Small intestine (tissue), 16 donors: ENCODE measurements at places on chromosomes 16 and 17. TPM values are rescaled to one million over a fixed set of nuclear protein-coding genes. Genes with fewer than 3 reads are reported as not detected.
A peak's percentile ranks its signal among the peaks of the same experiment; 100 is the strongest.

CCR7 gene
- polyA plus RNA-seq, result 0.92 TPM

GRCh38 chr16:20626966-20627365 lies 50.8 kb upstream of the ACSM2B start:
- H3K36me3 ChIP-seq, result no peaks in the 10 kb centered on the region
- H3K27ac ChIP-seq, result no peak overlapping the region
- DNase-seq, result no peak
- H3K4me1 ChIP-seq, result no peaks in the 10 kb centered on the region

GRCh38 chr17:71176928-71177443 lies 943.8 kb upstream of the SOX9 start:
- no peaks in the 10 kb centered on the region for H3K36me3 ChIP-seq
- no peak overlapping the region for H3K4me3 ChIP-seq
- no peaks in the 10 kb centered on the region for H3K4me1 ChIP-seq
- H3K27me3 ChIP-seq, result no peaks in the 10 kb centered on the region

GRCh38 chr16:54277845-54278703 lies 8.5 kb downstream of the IRX3 start:
- H3K27ac ChIP-seq, result no peak overlapping the region
- DNase-seq, result no peak
- peaks cover 3% of the 10 kb centered on the region for H3K27me3 ChIP-seq
- no peaks in the 10 kb centered on the region for H3K36me3 ChIP-seq

- H3K36me3 ChIP-seq, result no peaks in the 10 kb centered on the region
- no peak for DNase-seq
- no peak overlapping the region for H3K27ac ChIP-seq
- H3K4me1 ChIP-seq, result peaks cover 6% of the 10 kb centered on the region
- H3K4me3 ChIP-seq, result no peak overlapping the region
Observed at GRCh38 chr16:4617880-4618279, 3.2 kb upstream of the UBALD1 start.

DNA sequence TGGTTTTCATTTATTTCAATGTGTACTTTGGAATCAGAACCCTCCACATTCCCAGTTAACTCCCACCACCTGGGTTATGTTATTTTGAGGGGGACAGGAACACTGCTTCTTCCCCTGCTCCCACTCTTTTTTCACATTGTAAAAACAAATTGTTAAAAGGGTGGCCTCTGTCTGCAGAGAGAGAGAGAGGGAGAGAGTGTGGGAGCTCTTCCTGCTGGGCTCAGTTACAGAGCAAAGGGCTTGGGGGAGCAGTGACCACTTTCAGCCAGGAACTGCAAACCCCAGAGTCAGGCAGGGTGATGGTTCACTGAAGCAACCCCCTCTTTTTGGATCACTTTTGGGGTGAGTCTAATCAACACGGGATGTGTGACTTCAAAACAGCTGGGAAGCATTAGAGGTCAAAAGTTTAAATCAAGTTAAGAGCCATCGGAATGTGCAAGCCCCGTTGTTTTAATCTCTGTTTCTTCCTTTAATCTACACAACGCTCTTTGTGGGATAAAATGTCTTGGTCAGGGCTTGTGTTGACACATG lies 577.0 kb upstream of the CDH11 start:
- H3K27me3 ChIP-seq, result no peaks in the 10 kb centered on the region
- no peak for DNase-seq
- H3K36me3 ChIP-seq, result no peaks in the 10 kb centered on the region
- H3K27ac ChIP-seq, result no peak overlapping the region
- no peaks in the 10 kb centered on the region for H3K4me1 ChIP-seq

GRCh38 chr16:75086281-75086680 lies 30.3 kb downstream of the LDHD start:
- DNase-seq, result no peak
- peaks cover 6% of the 10 kb centered on the region for H3K4me1 ChIP-seq
- no peak overlapping the region for H3K4me3 ChIP-seq
- no peaks in the 10 kb centered on the region for H3K36me3 ChIP-seq
- no peaks in the 10 kb centered on the region for H3K27me3 ChIP-seq

ZNF263 gene
- 15.9 TPM for polyA plus RNA-seq

GRCh38 chr16:50735629-50736122 lies 6.2 kb upstream of the CYLD start:
- H3K4me3 ChIP-seq, result no peak overlapping the region
- no peaks in the 10 kb centered on the region for H3K4me1 ChIP-seq
- no peaks in the 10 kb centered on the region for H3K36me3 ChIP-seq
- no peaks in the 10 kb centered on the region for H3K27me3 ChIP-seq
- H3K27ac ChIP-seq, result no peak overlapping the region
- no peak for DNase-seq

DNA sequence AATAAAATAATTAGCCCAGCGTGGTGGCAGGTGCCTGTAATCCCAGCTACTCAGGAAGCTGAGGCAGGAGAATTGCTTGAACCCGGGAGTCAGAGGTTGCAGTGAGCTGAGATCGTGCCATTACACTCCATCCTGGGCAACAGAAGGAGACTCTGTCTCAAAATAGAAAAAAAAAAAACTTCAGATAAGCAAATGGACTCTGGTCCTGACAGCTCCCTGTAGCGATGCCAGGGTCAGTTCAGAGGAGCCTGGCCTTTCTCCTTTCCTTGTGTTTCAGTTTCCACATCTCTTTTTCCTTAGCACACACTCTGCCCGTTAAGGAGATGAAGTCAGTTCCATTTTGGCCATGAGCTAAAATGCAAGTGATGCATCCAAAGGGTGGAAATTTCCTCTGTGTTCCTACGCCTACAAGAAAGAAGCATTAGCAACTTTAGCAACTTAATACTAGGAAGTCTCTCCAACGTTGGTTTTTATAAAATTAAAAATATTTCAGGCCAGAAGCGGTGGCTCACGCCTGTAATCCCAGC lies 11.6 kb upstream of the GRB2 start:
- H3K36me3 ChIP-seq, result no peaks in the 10 kb centered on the region
- H3K4me3 ChIP-seq, result no peak overlapping the region
- DNase-seq, result peak; percentile 75
- no peaks in the 10 kb centered on the region for H3K4me1 ChIP-seq
- no peaks in the 10 kb centered on the region for H3K27me3 ChIP-seq
- peak overlapping the region; percentile 72 for H3K27ac ChIP-seq

DNAAF8 gene
- polyA plus RNA-seq, result 0.67 TPM

DNA sequence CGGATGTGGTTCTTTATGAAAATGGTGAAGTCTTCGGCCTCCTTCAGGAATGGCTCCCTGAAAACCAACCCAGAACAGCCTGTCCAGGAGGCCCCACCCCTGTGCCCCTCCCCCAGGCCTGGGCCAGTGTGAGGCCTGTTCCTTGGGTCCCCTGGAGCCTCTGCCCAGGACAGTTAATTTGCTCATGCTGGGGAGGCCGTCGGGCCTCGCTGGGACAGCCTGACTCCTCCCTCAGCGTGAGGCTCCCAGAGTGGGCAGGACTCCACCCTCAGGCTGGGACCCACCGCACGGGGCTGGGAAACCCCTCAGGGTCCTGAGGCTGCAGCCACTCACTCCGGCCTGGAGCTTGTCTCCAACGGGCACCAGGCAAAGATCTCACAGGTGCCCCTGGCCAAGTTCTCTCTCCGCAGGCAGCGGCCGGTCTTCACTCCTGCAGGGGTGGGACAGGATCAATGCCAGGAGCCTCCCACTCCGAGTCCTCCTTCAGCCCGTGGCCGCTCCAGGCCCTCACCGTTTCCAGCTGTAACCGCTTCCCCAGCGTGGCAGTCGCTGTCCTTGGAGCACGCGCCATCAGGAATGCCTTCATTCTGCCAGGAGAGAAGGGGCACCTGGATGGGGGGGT lies 5.8 kb downstream of the P2RX5 start:
- H3K36me3 ChIP-seq, result no peaks in the 10 kb centered on the region
- DNase-seq, result no peak
- peaks cover 2% of the 10 kb centered on the region for H3K27me3 ChIP-seq
- no peak overlapping the region for H3K4me3 ChIP-seq

CPNE7 gene
- polyA plus RNA-seq, result 0.22 TPM

DNA sequence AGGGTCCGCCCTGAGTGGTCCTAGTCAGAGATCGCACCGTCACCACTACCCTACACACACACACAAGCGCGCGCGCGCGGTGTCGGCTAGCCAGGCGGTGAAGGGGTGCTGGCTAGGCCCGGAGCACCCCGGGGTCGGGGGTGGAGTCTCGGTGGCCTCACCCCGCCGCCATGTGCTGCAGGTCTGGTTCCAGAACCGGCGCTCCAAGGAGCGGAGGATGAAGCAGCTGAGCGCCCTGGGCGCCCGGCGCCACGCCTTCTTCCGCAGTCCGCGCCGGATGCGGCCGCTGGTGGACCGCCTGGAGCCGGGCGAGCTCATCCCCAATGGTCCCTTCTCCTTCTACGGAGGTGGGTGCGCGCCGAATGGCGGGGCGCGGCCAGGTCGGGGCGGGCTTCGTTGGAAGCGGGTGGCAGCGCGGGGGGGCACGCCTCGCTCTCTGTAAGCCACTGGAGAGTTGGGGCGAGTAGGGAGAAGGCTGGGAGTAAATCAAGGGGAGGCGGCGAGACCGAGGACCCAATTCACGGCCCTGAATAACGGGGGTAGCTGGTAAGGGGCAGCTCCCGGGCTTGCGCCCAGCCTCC lies 4.8 kb downstream of the LHX1 start:
- H3K36me3 ChIP-seq, result no peaks in the 10 kb centered on the region
- no peak for DNase-seq
- H3K27ac ChIP-seq, result no peak overlapping the region
- H3K4me1 ChIP-seq, result peaks cover 3% of the 10 kb centered on the region
- no peak overlapping the region for H3K4me3 ChIP-seq
- H3K27me3 ChIP-seq, result peaks cover 93% of the 10 kb centered on the region

- no peak overlapping the region for H3K4me3 ChIP-seq
- no peaks in the 10 kb centered on the region for H3K36me3 ChIP-seq
- H3K27me3 ChIP-seq, result no peaks in the 10 kb centered on the region
- DNase-seq, result no peak
Observed at GRCh38 chr16:72963533-72964315, 84.2 kb downstream of the ZFHX3 start.

DNA sequence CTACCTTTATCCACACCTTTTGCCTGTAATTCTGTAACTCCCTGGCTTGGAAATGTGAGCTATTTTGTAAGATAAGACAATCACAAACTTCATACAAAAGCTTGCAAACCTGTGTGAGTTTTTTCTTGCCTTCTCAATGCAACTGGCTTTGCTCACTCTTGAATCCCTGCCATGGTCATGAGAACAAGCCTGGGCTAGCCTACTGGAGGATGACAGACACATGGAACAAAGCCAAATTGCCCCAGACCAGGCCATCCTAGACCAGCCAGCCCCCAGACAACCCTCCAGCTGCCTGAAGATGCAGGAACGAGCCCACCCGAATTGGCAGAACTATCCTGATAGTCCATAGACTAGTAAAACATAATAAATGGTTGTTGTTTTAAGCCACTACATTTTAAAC lies 466.6 kb upstream of the ERCC4 start:
- H3K36me3 ChIP-seq, result no peaks in the 10 kb centered on the region
- H3K4me1 ChIP-seq, result no peaks in the 10 kb centered on the region
- DNase-seq, result no peak
- no peak overlapping the region for H3K4me3 ChIP-seq

- peak overlapping the region; percentile 95 for H3K27ac ChIP-seq
- H3K4me1 ChIP-seq, result peaks cover 25% of the 10 kb centered on the region
- peaks cover 36% of the 10 kb centered on the region for H3K27me3 ChIP-seq
- H3K4me3 ChIP-seq, result peak overlapping the region; percentile 83
- no peaks in the 10 kb centered on the region for H3K36me3 ChIP-seq
Observed at GRCh38 chr16:67430504-67430976, 381 bp upstream of the HSD11B2 start.

PRDM7 gene
- polyA plus RNA-seq, result 0.01 TPM

ABI3 gene
- polyA plus RNA-seq, result 2.7 TPM

DNA sequence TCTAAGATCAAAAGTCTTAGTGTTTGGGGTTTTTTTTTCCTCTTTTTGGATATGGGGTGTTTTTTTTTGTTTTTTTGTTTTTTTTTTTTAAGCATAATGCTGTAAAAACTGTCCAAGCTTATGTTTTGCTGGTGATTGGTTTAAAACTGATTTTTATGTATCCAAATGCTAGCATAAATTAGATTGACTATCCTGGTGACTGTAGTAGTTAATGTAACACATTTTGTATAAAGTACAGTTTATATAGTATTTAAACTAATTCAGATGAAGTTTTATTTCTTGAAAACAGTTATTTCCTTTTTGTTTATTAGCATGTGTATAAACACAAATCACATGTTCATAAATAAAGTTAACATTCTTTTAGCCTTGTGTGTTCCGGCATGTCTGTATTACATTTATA lies 10.9 kb downstream of the RBBP6 start:
- peaks cover 3% of the 10 kb centered on the region for H3K36me3 ChIP-seq
- no peak overlapping the region for H3K27ac ChIP-seq
- no peaks in the 10 kb centered on the region for H3K4me1 ChIP-seq
- DNase-seq, result no peak

DNA sequence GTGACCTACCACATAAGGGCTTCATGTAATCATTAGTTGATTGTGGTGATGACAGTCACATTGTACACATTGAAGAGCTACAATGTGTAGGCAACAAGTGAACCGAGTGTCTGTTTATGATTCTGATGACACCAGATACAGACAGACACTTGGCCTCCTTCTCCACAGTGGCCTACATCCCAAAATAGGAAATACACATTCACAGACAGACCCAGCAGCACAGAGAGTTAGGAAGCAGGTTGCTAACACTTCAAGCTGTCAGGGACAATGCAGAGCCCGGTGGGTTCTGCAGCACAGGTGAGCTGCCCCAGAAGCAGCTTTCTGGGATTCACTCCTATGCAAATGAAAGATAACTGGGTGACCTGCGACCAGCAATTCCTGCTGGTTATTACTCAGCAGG lies 72.2 kb downstream of the CDH11 start:
- no peaks in the 10 kb centered on the region for H3K36me3 ChIP-seq
- H3K27ac ChIP-seq, result no peak overlapping the region
- no peak overlapping the region for H3K4me3 ChIP-seq
- no peaks in the 10 kb centered on the region for H3K4me1 ChIP-seq
- DNase-seq, result no peak

- no peaks in the 10 kb centered on the region for H3K27me3 ChIP-seq
- H3K4me3 ChIP-seq, result no peak overlapping the region
- no peaks in the 10 kb centered on the region for H3K4me1 ChIP-seq
- H3K27ac ChIP-seq, result no peak overlapping the region
Observed at GRCh38 chr16:81834868-81835267, 55.8 kb downstream of the PLCG2 start.

G6PC1 gene
- 1.4 TPM for polyA plus RNA-seq

GRCh38 chr17:9645851-9646545 lies 681 bp downstream of the USP43 start:
- peak; percentile 88 for DNase-seq
- peak overlapping the region; percentile 56 for H3K4me3 ChIP-seq
- H3K27ac ChIP-seq, result peak overlapping the region; percentile 100

- peak; percentile 61 for DNase-seq
- no peak overlapping the region for H3K27ac ChIP-seq
- no peaks in the 10 kb centered on the region for H3K27me3 ChIP-seq
- no peak overlapping the region for H3K4me3 ChIP-seq
- no peaks in the 10 kb centered on the region for H3K36me3 ChIP-seq
- H3K4me1 ChIP-seq, result peaks cover 71% of the 10 kb centered on the region
Observed at GRCh38 chr17:2179615-2180295, 123.8 kb downstream of the SMG6 start.

GRCh38 chr17:27542841-27543463 lies 86.7 kb downstream of the KSR1 start:
- no peak overlapping the region for H3K4me3 ChIP-seq
- H3K36me3 ChIP-seq, result peaks cover 23% of the 10 kb centered on the region
- DNase-seq, result no peak
- H3K27me3 ChIP-seq, result no peaks in the 10 kb centered on the region
